Heart right ventricle (tissue), 16 donors: ENCODE measurements at places on chromosomes 5 and 9. TPM values are rescaled to one million over a fixed set of nuclear protein-coding genes. Genes with fewer than 3 reads are reported as not detected.

Gene RMI1
- 4.9 TPM for total RNA-seq

Gene GRK6
- total RNA-seq, result 15.4 TPM

Gene SLC36A2
- total RNA-seq, result not detected

Gene SLC22A4
- 2.0 TPM for total RNA-seq

Gene SHISAL2B
- not detected for total RNA-seq

Gene WNT8A
- total RNA-seq, result not detected
